ENCODE measurements at places on chromosomes 3 and 15. TPM values are rescaled to one million over a fixed set of nuclear protein-coding genes. Genes with fewer than 3 reads are reported as not detected.

GRCh38 chr3:33629219-33629618 is 88.8 kb downstream of the CLASP2 start:
- H3K27me3 ChIP-seq = no peaks in the 10 kb centered on the region
- DNase-seq = no peak
- no peak overlapping the region for H3K27ac ChIP-seq
- H3K36me3 ChIP-seq = peaks cover 7% of the 10 kb centered on the region
- no peak overlapping the region for H3K4me3 ChIP-seq

GRCh38 chr15:69647142-69647513 is 194.5 kb downstream of the RPLP1 start:
- no peak overlapping the region for H3K4me3 ChIP-seq
- no peaks in the 10 kb centered on the region for H3K36me3 ChIP-seq
- no peaks in the 10 kb centered on the region for H3K4me1 ChIP-seq
- H3K27me3 ChIP-seq = peaks cover 83% of the 10 kb centered on the region
- no peak overlapping the region for H3K27ac ChIP-seq

DNA sequence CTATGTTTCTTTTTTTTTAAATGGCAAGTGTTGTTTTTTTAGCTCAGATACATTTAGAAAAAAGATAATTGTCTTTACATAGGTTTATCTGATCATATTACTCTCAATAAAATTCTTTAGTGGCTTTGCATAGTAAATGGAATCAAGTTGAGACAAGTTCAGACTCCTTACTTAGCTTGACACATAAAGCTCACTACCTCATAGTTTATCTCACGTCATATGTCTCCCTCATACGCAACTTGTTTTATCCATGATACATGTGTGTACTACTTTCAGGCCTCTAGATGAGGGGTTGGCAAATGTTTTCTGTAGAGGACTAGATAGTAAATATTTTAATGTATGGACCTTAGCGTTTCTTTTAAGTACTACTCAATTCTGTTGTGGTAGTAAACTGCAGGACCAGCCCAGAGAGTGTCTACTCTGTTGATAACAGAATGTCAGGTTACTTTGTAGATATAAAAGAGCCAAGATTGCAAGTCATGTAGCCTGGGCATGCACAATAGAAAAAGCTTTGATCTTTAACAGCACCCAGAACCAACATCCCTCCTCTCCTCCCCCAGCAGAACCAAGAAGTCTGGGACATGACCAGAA is 28.2 kb upstream of the MGA start:
- peaks cover 5% of the 10 kb centered on the region for H3K4me1 ChIP-seq
- H3K4me3 ChIP-seq = no peak overlapping the region
- no peak overlapping the region for H3K27ac ChIP-seq
- H3K36me3 ChIP-seq = no peaks in the 10 kb centered on the region

DNA sequence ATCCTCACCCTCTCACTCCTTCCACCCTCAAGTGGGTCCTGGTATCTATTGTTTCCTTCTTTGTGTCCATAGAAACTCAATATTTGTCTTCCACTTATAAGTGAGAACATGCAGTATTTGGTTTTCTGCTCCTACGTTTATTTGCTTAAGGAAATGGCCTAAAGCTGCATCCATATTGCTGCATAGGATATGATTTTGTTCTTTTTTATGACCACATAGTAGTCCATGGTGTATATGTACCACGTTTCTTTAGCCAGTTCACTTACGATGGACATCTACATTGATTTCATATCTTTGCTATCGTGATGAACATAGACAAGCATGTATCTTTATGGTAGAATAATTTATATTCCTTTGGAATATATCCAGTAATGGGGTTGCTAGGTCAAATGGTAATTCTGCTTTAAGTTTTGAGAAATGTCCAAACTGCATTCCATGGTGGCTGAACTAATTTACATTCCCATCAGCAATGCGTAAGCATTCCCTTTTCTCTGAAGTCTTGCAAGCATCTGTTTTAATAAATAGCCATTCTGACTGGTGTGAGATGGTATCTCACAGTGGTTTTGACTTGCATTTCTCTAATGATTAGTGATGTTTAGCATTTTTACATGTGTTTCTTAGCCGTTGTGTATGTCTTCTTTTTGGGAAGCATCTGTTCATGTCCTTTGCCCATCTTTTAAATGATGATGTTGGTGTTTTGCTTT is 650.2 kb downstream of the ZNF385D start:
- no peak overlapping the region for H3K27ac ChIP-seq
- H3K4me1 ChIP-seq = no peaks in the 10 kb centered on the region
- H3K36me3 ChIP-seq = no peaks in the 10 kb centered on the region
- H3K27me3 ChIP-seq = no peaks in the 10 kb centered on the region
- no peak overlapping the region for H3K4me3 ChIP-seq

- no peak for DNase-seq
- H3K27ac ChIP-seq = no peak overlapping the region
- H3K36me3 ChIP-seq = no peaks in the 10 kb centered on the region
- H3K4me1 ChIP-seq = no peaks in the 10 kb centered on the region
- peaks cover 18% of the 10 kb centered on the region for H3K27me3 ChIP-seq
Observed at GRCh38 chr3:117356091-117356705, 646.6 kb downstream of the TUSC7 start.

- H3K4me3 ChIP-seq = no peak overlapping the region
- no peak for DNase-seq
- no peaks in the 10 kb centered on the region for H3K36me3 ChIP-seq
- no peaks in the 10 kb centered on the region for H3K27me3 ChIP-seq
Observed at GRCh38 chr3:7275396-7275795, 414.5 kb downstream of the GRM7 start.

The CCRL2 gene
- not detected for total RNA-seq

The ZNF385D gene
- total RNA-seq = 1.5 TPM
